ENCODE measurements at places on chromosomes 11 and 22.

GRCh38 chr11:129230006-129230405 lies 37.9 kb upstream of the ARHGAP32 start:
- no peak for DNase-seq

GRCh38 chr22:50481440-50482106 lies at the start of gene ADM2:
Gene ADM2, plus strand, starts transcription at chr22:50481543. Its CDS starts 305 bp downstream, at chr22:50481848.
- DNase-seq = no peak

DNA sequence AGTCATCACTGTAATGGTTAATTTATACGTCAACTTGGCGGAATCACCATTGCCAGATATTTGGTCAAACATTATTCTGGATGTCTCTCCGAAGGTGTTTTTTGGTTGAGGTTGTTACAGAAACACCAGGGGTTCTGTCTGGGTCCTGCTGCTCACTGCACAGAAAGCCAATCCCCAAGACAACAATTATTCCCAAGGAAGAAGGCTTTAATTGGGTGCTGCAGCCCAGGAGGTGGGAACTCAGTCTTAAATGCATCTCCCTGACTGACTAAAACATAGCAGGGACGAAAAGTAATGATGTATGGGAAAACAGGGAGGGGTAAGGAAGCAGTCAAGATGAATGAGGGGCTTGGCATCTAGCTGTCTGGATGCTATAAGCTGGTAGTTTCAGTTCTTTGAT lies 331.3 kb downstream of the TBC1D22A start:
- no peak for DNase-seq

GRCh38 chr22:24706732-24707469 lies 67.6 kb downstream of the PIWIL3 start:
- no peak for DNase-seq

DNA sequence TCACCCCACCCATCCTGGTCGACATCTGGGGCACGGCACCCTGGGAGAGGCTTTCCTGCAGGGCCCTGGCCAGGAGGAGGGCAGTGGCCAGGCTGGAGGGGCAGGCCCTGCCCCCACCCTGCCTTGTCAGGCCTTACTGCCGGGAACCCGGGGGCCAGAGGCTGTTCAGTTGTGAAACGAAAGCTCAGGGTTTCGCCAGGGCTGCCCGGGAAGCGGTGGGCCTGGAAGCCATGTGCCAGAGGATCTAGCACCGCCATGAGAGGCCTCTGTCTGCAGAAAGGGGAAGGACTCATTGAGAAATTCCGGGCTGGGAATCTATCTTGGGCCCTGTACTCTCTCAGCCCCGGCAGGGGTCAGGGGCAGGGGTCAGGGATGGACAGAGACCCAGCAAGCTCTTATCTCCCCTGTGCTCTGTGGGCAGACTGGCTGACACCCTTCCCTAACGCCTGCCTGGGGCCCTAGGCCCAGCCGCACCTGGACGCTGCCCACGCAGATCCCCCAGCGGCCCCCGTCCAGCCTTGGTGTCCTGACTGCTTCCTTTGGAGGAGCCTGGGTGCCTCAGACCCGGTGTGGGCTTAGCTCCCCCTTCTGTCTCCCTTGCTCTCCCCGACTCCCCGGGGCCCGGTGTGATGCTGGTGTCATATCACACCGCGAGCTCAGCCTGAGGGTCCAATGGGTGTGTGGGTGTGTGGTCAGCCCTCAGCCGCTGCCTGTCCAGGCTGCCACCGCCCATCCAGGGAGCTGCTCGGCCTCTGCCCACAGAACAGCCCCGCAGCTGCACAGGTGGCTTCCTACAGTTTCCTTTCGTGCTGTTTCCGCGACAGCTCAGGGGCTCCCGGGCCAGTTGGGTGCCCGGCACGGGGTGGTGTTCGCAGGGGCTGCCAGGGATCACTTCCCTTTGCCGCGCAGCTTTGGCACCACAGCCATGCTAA lies 6.5 kb downstream of the PIM3 start:
- no peak for DNase-seq

DNA sequence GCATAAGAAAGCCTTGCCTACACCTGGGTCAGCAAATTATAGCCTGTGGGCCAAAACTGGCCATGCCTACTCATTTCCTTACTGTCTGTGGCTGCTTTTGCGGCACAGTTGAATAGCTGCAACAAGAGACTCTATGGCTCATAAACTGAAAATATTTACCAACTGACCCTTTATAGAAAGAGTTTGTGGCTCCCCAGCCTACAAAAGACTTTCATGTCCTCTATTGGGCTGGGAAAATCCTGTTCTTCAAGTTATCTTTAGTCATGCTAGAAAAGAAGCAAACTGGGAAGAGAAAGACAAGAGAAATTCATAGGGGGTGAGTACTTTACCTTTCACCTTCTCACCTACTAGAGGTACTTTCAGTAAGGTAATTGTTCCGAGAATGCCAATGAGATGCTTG lies 175.1 kb downstream of the SWAP70 start:
- DNase-seq = no peak

- no peak for DNase-seq
Measured at GRCh38 chr11:129696309-129696989, 119.2 kb upstream of the TMEM45B start.

All from iPS DF 6.9 (cell line).